ENCODE measurements at places on chromosomes 6 and 20. TPM values are rescaled to one million over a fixed set of nuclear protein-coding genes. Genes with fewer than 3 reads are reported as not detected.

The ANGPT4 gene
- total RNA-seq: not detected

The SEL1L2 gene
- total RNA-seq: not detected

The TTBK1 gene
- total RNA-seq: not detected

The IFT52 gene
- 48.6 TPM for total RNA-seq

The HSPA12B gene
- total RNA-seq: 0.46 TPM

The LHFPL5 gene
- total RNA-seq: not detected

The C6orf52 gene
- not detected for total RNA-seq

The ELOVL2 gene
- 3.9 TPM for total RNA-seq

The ZDHHC14 gene
- 5.0 TPM for total RNA-seq

The C20orf144 gene
- 0.09 TPM for total RNA-seq

The SCAF8 gene
- total RNA-seq: 24.1 TPM

The RAB44 gene
- under 0.01 TPM for total RNA-seq

The PHACTR1 gene
- total RNA-seq: 0.09 TPM

The PPT2 gene
- total RNA-seq: 50.2 TPM

The OLIG3 gene
- not detected for total RNA-seq

The SCUBE3 gene
- 1.8 TPM for total RNA-seq

The SLC32A1 gene
- total RNA-seq: not detected

The PTK6 gene
- under 0.01 TPM for total RNA-seq

The KCNQ2 gene
- total RNA-seq: not detected

The ZSCAN23 gene
- 4.4 TPM for total RNA-seq

The EBF4 gene
- total RNA-seq: 0.57 TPM

The DLL1 gene
- total RNA-seq: 0.46 TPM

The BPI gene
- not detected for total RNA-seq

The SPTLC3 gene
- total RNA-seq: 2.8 TPM

The OVOL2 gene
- total RNA-seq: not detected

The SLC12A5 gene
- 0.28 TPM for total RNA-seq

The MEP1A gene
- total RNA-seq: not detected

The PI16 gene
- total RNA-seq: 0.43 TPM

The VSTM2L gene
- total RNA-seq: 1.1 TPM

The FITM2 gene
- 5.2 TPM for total RNA-seq

The B3GAT2 gene
- not detected for total RNA-seq

The CAPN11 gene
- 0.09 TPM for total RNA-seq

The TRIM31 gene
- total RNA-seq: not detected

The INSM1 gene
- not detected for total RNA-seq

The GJA1 gene
- 896 TPM for total RNA-seq

The BTN1A1 gene
- total RNA-seq: not detected

The RNF144B gene
- total RNA-seq: 0.28 TPM

The HLA-DQA1 gene
- not detected for total RNA-seq

The NCOA7 gene
- 87.9 TPM for total RNA-seq

The IP6K3 gene
- total RNA-seq: 0.18 TPM

The PSMB9 gene
- 29.2 TPM for total RNA-seq

The CDC25B gene
- total RNA-seq: 20.5 TPM

The CGA gene
- 0.09 TPM for total RNA-seq

The IL17A gene
- not detected for total RNA-seq

The ACTL10 gene
- total RNA-seq: 1.9 TPM

The ARMC2 gene
- 2.8 TPM for total RNA-seq

The MLN gene
- not detected for total RNA-seq

The MEI4 gene
- total RNA-seq: not detected

The KCNB1 gene
- under 0.01 TPM for total RNA-seq

Data from smooth muscle cell of bladder (primary cell).